ENCODE measurements at places on chromosomes 2 and 18.

DNA sequence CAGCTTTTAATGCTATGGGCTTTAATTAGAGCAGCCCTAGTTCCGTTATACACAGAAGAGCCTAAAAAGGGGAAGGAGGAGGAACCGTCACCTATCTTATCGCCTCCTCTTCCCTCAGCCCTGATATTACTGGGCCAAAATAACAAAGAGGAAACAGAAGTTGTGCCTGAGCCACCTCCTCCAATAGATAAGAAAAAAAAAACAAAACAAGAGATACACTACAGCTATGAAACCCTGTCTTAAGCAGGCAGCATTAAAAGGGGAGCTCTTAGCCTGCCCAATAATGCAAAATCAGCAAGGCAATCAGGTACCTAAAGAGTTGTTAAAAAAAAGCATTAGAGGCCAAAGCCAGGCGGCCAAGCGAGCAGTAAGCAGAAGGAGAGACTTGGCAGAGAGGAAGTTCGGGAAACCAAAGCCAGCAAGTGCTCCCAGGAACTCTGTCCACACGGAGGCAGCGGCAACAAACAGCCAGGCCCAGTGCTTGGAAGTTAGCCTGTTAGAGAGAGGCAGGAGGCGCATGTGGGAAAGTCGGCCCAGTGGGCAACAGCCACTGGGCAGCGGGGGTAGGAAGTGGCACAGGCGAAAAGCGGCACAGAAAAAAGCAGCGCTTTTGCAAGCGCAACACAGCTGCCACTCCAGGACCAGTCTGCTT is 41.8 kb upstream of the PDK1 start:
- no peak for DNase-seq

DNA sequence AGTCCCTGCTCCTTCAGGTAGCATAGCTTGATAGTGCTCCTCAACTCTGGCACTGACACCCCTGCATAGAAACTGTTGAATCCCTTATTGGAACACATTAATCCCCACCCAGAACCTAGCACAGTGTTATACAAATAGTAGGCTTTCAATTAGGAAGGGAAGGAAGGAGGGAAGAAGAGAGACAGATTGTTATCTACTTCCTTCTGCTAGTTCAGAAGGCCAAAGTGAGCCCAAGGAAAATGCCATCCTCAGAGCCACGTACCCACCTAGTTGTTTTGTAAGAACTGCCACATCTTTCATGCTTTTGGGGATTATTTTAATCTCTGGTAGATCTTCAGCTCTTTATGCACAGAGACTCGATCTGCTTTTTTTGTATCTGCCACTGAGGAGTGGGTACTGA is 75.1 kb downstream of the CLHC1 start:
- no peak for DNase-seq

DNA sequence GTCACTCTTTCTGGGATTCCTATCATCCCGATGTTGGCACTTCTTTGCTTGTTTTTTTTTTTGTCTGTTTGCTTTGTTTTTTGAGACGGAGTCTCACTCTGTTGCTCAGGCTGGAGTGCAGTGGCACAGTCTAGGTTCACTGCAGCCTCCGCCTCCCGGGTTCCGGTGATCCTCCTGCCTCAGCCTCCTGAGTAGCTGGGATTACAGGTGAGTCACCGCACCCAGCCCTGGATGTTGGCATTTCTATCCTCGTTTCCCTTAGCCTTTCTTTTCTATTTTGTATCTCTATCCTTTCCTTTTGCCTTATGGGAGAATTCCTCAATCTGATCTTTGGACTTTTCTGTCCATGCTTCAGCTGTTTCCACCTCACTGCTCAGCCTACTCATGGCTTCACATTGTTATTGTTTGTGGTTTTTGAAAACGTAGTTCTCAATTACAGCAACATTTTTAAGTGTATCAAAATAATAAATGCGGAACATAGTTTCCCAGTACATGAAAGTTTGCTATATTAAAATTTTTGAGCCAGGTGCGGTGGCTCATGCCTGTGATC is 62.1 kb upstream of the ZNF516 start:
- DNase-seq = no peak

DNA sequence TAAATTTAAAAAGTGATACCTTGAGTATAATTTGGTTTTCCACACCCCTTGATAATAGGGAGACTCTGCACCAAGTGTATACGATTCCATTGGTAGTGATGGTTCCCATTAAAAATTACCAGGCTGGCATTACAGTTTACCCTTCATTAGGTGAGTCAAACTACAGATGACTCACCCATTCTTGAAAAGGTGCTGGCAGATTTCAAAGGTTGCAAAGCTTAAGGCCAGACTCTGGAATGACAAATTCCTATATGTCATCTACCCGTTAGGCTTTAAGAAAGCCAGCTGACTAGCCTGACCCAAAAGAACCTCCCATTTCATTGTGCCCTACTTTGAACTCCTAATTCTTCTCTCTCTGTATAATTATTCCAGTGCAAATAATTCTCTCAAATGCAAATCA is 124.4 kb downstream of the LRRTM4 start:
- DNase-seq = no peak

DNA sequence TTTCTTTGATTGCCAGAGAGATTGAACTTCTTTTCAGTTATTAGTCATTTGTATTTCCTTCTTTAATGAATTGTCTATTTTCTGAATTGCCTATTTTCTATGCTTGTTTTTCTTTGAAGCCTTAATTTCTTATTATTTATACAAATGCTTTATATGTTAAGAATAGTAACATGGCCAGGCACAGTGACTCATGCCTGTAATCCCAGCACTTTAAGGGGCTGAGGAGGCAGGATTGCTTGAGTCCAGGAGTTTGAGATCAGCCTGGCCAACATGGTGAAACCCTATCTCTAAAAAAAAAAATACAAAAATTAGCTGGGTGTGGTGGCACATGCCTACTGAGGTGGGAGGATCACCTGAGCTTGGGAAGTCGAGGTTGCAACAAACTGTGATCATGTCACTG is 4.7 kb upstream of the RAB11FIP5 start:
- DNase-seq = no peak

DNA sequence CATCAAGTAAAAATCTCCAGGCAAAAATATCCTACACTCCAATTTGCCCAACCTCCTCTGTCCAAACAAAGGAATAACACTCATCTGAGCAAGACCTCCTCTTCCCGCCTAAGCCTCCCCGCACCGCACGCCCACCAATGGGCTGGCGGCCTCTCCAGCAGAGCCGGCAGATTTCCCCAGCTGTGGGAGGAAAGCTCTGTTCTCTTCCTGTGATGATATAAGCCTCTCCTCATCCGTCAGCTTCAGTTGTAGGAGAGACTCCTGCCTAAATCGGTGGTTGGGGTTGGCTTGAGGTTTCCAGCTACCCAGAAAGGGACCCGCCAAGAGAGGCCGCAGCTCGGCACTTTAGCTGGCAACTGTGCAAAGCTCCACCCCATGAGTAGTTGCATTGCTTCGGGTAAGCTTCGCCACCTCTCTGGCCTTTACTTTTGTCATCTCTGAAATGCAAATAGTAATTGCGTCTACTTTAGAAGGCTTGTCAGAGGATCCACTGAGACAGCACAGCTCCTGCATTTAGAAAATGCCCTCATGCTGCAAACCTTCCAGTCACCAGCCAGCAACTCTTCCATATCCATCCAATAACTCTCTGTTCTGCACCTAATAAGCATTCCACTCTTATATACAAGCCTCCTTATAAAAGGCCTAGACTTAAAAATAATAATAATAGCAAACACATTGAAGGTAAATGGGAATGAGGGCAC is 146.4 kb downstream of the MYT1L start:
- no peak for DNase-seq

DNA sequence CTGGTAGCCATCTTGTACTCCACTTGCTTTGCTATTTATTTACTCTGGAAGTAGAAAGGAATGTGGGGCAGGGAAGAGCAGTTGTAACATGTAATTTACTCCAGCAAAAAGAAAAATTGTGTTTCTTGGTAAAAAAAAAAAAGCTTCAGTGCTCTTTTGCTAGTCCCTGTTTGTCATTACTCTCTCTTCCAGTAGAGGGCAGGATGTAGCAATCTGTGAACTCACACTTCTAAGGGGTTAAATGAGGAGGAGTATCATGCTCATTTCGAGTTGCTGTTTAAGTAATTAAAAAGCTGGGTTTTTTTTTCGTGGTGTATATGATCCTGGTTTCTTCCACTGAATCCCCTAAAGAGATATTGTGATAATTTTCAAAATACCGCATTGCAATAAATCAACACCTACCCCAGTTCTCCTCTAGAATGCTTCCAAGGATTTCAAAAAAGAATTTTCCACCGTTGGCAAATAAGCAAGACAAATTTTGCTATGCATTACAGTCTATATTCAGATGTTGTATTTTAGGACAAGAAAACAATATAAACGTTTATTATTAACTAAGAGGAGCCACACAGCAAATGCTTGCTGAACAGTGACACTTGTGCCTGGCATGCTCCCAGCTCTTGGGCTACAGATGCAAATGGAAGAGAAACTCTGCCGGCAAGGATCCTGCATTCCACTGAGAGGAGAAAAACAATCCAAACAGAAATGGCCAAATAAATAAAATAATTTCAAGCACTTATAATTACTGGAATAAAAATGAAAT is 261.6 kb downstream of the ASXL3 start:
- no peak for DNase-seq

DNA sequence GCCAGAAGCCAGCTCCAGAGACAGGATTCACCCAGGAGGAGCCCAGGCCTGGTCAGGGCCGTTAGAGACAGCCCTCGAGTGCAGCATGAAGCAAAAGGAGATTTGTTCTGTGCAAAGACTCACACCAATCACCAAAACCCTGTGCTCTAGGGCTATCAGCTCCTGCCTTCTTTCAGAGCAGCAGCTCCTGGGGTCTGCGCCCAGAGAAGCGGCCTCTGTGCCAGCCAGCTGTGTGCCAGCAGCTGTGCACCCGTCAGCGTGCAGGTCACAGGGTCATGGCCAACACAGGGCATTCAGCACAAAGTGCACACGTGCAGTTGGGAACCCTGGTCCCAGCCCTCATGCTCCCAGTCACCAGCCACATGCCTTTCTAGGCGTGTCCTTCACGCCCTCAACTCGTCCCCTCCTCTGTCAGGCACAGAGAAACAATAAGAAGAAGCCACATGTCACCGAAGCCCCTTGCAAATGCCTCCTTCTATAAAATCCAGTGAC is 49.3 kb downstream of the ZNF516 start:
- no peak for DNase-seq

DNA sequence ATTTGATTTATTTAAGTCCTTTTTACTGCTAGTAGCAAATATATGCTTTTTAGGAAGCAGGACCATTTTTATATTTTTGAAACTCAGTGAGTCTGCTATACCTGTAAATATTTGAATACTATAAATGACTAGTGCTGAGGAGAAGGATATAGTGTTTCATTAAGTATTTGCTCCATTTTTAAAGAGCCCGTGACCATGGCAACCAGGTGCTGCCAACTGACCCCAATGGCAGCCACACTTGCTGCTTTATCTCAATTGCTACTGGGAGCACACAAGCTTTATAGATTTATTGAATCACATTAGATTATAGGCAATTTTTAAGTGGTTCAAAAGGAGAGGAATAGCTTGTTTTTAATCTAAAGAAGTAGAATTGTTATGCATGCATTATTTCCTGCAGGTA is 142.0 kb downstream of the SCG2 start:
- DNase-seq = no peak

- DNase-seq = no peak
Observed at GRCh38 chr2:24832073-24832461, 38.8 kb downstream of the CENPO start.

GRCh38 chr2:48496849-48497248 is 33.1 kb upstream of the STON1 start:
- DNase-seq = no peak

- no peak for DNase-seq
Observed at GRCh38 chr18:647304-647703, 10.1 kb upstream of the TYMS start.

- no peak for DNase-seq
Observed at GRCh38 chr2:174183076-174183475, 65.3 kb downstream of the OLA1 start.

DNA sequence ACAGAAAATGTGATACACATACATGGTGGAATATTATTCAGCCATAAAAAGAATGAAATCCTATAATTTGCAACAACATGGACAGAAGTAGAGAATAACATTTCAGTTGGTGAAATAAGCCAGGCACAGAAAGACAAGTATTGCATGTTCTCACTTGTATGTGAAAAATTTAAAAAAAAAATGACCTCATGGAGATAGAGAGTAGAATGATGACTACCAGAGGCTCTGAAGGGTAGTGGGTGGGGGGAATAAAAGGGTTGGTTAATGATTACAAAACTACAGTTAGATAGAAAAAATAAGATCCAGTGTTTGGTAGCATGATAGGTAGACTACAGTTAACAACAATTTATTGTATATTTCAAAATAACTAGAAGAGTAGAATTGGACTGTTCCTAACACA is 24.5 kb downstream of the PRKD3 start:
- no peak for DNase-seq

DNA sequence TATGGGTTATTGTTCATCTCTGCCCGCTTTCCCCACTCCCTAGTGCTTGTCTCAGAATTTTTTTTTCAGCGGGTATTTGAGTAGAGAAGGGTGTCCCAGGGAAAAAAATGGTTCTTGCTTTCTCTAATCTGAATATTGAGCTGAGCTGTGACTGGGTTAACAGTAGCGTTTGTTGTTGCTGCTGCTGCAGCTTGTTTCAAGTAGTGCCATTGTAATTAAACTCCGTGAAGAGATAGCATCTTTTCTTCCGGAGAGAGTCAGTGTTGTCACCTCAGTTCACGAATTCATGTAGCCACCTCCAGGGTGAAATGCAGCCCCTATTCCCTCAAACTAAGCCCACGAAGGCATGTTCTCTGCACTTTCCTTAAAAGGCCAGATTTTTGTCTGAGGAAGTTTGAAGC is 1.5 kb upstream of the AAK1 start:
- DNase-seq = no peak

DNA sequence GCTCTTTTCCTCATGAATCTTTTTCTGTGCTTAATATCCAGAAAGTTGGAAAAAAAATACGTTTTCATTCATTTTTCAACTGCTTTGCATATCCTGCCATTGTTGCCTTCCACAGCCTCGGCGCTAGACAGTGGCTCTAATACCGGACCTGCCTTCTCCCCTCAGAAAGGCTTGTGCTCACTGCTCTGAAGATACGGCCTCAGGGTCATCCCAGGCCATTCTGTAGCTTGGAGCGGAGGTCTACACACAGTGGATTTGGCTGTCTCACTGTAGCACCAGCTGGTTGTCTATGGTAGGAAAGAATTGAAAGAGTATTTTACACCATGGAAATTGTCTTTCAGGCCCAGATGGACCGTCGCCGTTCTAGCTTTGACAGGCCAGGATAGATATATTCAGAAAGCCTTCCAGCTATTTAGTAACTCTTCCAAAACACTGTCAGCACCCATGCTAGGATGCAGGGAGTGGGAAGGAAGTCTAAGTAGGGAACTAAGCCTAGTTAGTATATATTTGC is 242.0 kb downstream of the TMEM182 start:
- DNase-seq = no peak

- no peak for DNase-seq
Observed at GRCh38 chr2:209570194-209570593, 146.3 kb downstream of the MAP2 start.

GRCh38 chr2:233676046-233676445 is 4.3 kb downstream of the UGT1A9 start:
- no peak for DNase-seq

- no peak for DNase-seq
Observed at GRCh38 chr2:54928719-54929118, 121.5 kb downstream of the RTN4 start.
